ENCODE measurements at places on chromosomes 4 and X.
A peak's percentile ranks its signal among the peaks of the same experiment; 100 is the strongest.

DNA sequence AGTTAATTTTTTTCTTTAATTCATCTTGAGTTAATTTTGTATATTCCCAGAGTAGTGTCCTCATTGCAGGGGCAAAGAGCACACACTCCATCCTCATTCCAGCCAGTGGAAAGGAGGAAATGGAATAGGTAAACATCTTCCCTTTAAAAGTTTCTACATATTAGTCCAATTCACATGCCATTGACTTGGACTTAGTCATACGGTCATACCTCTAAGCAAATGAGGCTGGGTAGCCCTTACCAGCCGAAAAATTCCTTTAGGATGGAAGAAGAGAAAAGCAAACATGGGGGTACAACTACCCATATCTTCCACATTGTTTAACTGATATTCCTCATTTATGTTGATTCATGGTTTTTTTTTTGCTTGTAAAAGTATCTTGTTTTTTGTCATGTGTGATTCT, 37.4 kb upstream of the NDP start:
- H3K27ac ChIP-seq: no peak overlapping the region
- no peaks in the 10 kb centered on the region for H3K36me3 ChIP-seq

- no peak for DNase-seq
- no peak overlapping the region for H3K4me3 ChIP-seq
- no peaks in the 10 kb centered on the region for H3K36me3 ChIP-seq
- no peak overlapping the region for H3K27ac ChIP-seq
- H3K27me3 ChIP-seq: no peaks in the 10 kb centered on the region
These were observed 32.2 kb upstream of the PSAPL1 start for GRCh38 chr4:7466904-7467303.

- DNase-seq: no peak
- no peaks in the 10 kb centered on the region for H3K36me3 ChIP-seq
- no peak overlapping the region for H3K27ac ChIP-seq
- H3K27me3 ChIP-seq: no peaks in the 10 kb centered on the region
- H3K4me1 ChIP-seq: no peaks in the 10 kb centered on the region
These were observed 6.3 kb downstream of the SLC39A8 start for GRCh38 chr4:102339018-102339417.

GRCh38 chr4:107757864-107758476, 37.9 kb upstream of the PAPSS1 start:
- H3K4me1 ChIP-seq: no peaks in the 10 kb centered on the region
- no peak overlapping the region for H3K27ac ChIP-seq
- no peaks in the 10 kb centered on the region for H3K27me3 ChIP-seq
- no peaks in the 10 kb centered on the region for H3K36me3 ChIP-seq

DNA sequence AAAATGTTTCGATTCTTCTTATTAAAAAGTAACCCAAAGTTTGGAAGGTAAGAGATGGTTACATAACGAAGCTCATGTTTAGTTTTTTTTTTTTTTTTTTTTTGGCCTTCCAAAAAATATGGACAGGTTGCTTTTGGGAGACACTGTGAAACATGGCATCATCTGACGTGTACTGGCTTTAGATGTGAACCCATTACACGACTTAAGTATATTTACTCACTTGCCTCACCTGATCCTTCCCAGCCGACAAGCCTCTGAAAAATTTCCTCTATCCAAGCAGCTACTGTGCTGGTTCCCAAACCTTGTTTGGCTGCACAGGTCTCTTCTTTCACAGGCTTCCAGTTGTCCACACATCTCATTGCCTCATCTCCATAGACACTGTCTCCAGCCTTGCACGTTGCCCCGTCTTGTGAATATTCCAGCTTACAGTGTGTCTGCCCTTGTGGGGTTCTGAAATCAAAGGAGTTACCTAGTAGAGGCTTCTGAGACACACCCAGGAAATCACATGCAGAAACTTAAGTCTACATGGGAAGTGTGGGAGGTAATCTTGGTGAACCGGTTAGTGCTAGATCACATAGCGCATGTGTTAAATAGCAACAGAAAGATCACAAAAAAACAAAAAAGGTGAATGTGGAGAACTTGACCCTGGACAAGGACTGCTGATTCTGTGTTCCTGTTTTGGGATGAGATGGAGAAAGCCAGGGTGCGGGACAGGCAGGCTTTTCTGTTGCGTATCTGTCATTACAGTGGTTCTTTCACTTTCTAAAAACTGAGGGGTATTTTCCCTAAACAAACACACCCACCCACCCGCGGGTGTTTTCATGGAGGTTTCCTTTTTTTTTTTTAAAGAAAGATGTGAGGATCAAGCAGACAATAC, 328.6 kb downstream of the ARHGAP10 start:
- no peaks in the 10 kb centered on the region for H3K4me1 ChIP-seq
- no peaks in the 10 kb centered on the region for H3K27me3 ChIP-seq
- no peak overlapping the region for H3K27ac ChIP-seq
- DNase-seq: no peak
- H3K36me3 ChIP-seq: 0 out of 2 replicates have a peak, but pooled peaks cover 6% of the 10 kb centered on the region

GRCh38 chr4:8238036-8238511, 31.5 kb upstream of the HTRA3 start:
- H3K27me3 ChIP-seq: no peaks in the 10 kb centered on the region
- H3K4me1 ChIP-seq: no peaks in the 10 kb centered on the region

GRCh38 chr4:156824451-156825060, 147.0 kb downstream of the PDGFC start:
- peaks cover 40% of the 10 kb centered on the region for H3K4me1 ChIP-seq
- H3K27ac ChIP-seq: peak overlapping the region; percentile 91
- no peak overlapping the region for H3K4me3 ChIP-seq
- H3K36me3 ChIP-seq: no peaks in the 10 kb centered on the region
- H3K27me3 ChIP-seq: no peaks in the 10 kb centered on the region

- no peaks in the 10 kb centered on the region for H3K27me3 ChIP-seq
- H3K4me3 ChIP-seq: peak overlapping the region; percentile 76
These were observed 519 bp downstream of the SLC25A4 start for GRCh38 chr4:185143601-185143969.

DNA sequence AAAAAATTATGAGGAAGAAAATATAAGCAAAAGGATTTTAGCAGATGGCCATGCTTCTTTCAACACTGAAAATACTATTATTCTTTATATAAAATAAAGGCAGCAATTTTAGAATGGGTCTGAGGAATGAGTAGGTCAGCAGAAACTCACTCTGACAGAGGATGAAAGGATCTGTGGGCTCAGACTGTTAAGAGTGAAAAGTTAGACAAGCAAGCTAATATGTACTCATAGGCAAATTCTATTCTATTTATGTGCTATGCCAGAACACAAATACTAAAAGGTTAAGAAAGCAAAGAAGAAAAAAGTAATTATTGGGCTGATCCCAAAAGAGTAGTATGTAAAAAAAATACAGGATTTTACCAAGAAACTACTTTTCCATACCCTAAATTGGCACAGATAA, 13.9 kb downstream of the LCORL start:
- H3K4me1 ChIP-seq: no peaks in the 10 kb centered on the region
- H3K36me3 ChIP-seq: no peaks in the 10 kb centered on the region
- no peaks in the 10 kb centered on the region for H3K27me3 ChIP-seq
- DNase-seq: no peak
- no peak overlapping the region for H3K4me3 ChIP-seq
- H3K27ac ChIP-seq: no peak overlapping the region

DNA sequence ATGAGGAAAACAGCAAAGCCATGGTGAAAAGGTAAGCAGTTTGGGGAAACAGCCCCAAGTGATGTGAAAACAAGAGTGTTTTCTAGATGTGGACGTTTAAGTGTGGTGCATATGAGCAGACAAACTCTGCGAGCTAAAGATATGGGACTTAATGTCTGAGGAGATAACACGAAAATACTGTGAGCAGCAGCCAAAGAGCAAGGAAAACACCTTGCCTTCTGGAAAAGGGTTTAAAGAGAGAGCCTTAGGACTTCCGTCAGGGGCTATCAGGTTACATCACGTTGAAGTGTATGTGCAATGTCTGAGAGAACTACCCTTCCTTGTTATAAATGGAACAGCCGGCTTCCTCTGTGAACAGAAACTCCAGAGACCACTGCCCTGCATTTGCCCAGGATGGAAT, 54.2 kb downstream of the LEF1 start:
- no peaks in the 10 kb centered on the region for H3K36me3 ChIP-seq
- H3K27me3 ChIP-seq: no peaks in the 10 kb centered on the region
- H3K27ac ChIP-seq: no peak overlapping the region
- H3K4me1 ChIP-seq: no peaks in the 10 kb centered on the region

DNA sequence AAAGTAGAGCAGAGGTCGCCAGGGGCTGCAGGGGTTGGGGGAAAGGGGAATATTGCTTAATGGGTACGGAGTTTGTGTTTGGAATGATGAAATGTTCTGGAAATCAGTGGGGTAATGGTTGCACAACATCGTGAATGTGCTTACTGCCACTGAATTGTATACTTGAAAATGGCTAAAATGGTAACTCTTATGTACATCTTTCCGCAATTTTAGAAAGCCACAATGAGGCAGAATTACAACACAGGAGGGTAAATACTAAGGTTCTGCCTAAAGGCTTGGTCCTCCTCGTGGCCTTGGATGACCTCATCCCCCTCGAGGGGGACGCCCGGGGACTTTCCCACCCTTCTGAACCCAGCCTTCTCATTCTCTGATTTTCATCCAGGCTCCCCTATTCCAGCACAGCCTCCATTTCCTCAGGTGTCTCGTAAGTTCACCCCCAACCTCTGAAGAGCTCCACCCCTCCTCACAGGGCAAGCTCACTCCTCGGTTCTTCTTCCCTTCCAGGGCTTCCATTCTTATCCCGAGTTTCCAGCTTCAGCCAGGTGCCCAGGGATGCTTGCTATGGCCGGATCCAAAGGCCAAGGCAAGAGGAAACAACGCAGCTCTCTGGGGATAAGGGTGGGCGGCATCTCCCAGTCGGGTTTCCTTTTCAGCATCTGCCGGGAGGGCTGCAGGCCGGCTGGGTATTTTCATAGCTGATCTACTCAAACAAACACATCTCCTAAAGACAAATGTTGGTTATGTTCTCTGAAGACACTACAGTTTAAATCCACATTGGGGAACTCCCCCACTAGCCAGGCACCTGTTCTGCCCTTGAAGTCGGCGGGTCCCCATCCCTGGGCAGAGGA, 71.3 kb upstream of the ACSL1 start:
- H3K4me1 ChIP-seq: no peaks in the 10 kb centered on the region
- no peaks in the 10 kb centered on the region for H3K36me3 ChIP-seq
- no peak overlapping the region for H3K27ac ChIP-seq
- H3K4me3 ChIP-seq: no peak overlapping the region
- H3K27me3 ChIP-seq: no peaks in the 10 kb centered on the region
- no peak for DNase-seq
